MCF 10A (cell line): ENCODE measurements at places on chromosomes 5 and 9. TPM values are rescaled to one million over a fixed set of nuclear protein-coding genes. Genes with fewer than 3 reads are reported as not detected.

The CNTNAP3B gene
- total RNA-seq: 8.2 and 8.4 TPM in 2 replicates

The UNC13B gene
- total RNA-seq: 20.6 and 22.9 TPM in 2 replicates

The MYMK gene
- total RNA-seq: not detected in 2 replicates

The PCDHGA5 gene
- total RNA-seq: 0.25 and 0.42 TPM in 2 replicates

The ERGIC1 gene
- 257 and 292 TPM in 2 replicates for total RNA-seq

The RMRP gene
- total RNA-seq: 13,245 and 17,503 TPM in 2 replicates
